ENCODE measurements at places on chromosomes 16 and 17.

GRCh38 chr16:27405546-27406451 is 3.8 kb downstream of the IL21R start:
- DNase-seq, result peak; percentile 50

GRCh38 chr16:4684763-4685162 is 8.6 kb upstream of the NUDT16L1 start:
- no peak for DNase-seq

GRCh38 chr17:17342242-17342945 is 39.2 kb downstream of the NT5M start:
- DNase-seq, result no peak

DNA sequence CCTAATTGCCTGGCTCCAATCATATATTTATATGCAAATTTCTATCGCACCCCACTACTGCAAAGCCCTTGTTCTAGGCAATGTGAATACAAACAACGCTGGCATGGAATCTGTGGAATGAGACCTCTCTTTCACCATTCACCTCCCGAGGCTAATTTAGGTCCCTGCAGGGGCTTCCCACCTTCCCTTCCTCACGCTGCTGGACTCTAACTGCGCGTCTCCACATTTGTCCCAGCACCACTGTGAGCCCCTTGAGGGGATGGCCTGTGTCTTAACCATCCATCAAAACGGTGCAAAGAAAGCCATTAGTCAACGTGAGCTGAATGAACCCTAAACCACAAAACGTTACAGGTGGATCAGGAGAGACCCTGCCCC is 1.6 kb downstream of the TMEM114 start:
- no peak for DNase-seq

DNA sequence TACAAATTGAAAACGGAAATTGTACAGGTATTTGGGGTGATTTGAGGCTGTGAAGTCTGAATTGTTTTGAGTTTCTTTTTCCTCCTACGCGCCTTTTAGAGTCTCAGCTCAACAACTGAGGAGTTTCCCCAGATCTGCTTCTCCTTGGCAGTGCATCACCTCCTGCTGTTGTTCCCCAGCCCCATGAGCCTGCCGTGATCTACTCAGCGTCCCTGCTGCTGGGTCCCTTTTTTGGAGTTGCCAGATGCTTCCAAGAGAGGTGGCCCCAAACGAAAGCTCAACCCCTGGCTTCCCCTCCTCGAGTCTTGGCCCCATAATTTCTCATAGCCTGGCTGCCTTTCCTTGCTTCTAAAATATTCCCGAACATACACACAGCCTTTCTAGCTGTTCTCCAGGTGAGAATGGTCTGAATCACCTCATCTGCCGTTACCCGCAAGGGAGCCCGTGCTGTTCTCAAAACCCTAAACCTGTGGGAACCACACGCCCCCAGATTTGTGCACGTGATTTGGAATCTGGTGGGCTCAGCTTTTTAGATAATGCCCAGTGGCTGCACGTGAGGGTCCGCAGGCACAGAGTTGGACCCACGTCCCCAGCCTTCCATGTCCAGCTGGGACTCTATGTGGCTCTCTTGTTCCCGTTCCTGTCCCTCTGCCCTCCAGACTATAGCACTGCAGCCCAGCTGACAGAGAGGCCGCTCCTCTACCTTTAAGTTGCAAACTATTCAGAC is 179.1 kb upstream of the CHMP6 start:
- DNase-seq, result no peak

- no peak for DNase-seq
These were observed 145.0 kb downstream of the RAB11FIP4 start for GRCh38 chr17:31536451-31536850.

DNA sequence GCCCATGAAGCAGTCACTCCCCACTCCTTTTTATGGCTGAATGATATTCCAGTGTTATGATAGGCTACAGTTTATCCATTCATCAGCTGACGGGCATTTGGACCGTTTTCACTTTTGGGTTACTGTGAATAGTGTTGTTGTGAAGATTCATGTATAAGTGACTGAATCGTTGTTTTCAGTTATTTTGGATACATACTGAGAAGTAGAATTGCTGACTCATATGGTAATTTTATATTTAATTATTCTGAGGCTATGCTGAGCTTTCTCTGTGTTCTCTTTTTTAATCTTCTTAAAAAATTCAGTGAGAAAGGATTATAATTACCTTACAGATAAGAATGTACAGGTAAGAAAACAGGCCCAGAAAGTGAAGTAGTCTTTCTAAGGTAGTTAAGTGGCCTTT is 117.9 kb upstream of the MPHOSPH6 start:
- no peak for DNase-seq

DNA sequence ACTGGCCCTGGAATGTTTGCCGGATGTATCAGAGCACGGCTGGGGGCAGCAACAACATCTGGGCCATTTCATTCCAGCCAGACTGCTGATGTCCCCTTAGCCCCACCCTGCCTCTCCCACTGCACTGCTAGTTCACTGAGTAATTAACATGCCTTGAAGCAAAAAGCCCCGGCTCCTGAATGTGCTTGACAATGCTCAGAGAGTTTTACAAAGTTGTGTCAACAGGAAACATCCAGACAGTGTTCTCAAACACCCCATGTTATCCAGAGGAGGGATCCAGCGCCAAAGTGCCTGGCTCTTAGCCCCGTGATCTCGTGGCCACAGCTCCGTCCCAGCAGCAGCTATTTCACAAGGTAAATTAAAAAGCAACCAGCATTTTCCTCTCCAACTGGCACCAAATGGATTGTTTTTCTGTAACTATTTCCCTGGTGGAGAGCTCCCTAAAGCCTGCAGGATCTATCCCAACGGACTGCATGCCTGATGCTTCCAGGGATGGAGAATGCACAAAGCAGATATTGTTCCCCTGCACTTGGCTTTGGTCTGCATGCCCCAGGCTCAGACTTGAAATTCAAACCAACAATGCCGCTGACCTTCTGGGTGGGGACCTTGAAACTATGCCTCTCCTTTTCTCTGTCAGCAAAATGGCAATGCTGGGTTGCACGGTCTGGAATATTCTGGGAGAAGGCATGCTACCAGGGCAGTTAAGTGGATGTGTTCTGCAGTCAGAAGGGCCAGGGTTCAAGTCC is 115.6 kb upstream of the CDH5 start:
- no peak for DNase-seq

GRCh38 chr17:9700754-9701476 is 55.6 kb downstream of the USP43 start:
- DNase-seq, result no peak

GRCh38 chr16:66844342-66845079 is at the start of gene CA7:
Gene CA7, plus strand, starts transcription at chr16:66844414. Its CDS starts 74 bp downstream, at chr16:66844488.
- DNase-seq, result no peak

DNA sequence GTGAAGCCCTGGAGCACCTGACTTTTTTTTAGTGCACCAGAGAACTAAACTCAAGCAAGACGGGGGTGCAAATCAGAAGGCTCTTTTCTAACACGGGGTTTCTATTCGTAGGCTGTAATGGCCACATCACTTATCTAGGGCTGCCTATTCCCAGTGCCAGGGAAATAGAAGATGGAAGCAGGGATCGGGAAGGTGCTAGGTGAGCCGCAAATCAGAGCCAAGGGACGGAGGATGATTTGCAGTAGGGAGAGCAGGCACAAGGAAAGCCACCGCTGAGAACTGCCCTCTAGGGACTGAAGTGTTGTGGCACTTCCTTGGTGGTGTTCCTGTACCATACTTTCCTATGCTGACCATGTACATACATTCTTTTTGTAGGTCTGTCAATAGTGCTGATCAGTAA is 7.8 kb upstream of the SLC46A1 start:
- no peak for DNase-seq

GRCh38 chr17:65170839-65171238 is 33.7 kb downstream of the RGS9 start:
- no peak for DNase-seq

GRCh38 chr17:39960524-39961041 is 2.2 kb upstream of the GSDMA start:
- DNase-seq, result no peak

DNA sequence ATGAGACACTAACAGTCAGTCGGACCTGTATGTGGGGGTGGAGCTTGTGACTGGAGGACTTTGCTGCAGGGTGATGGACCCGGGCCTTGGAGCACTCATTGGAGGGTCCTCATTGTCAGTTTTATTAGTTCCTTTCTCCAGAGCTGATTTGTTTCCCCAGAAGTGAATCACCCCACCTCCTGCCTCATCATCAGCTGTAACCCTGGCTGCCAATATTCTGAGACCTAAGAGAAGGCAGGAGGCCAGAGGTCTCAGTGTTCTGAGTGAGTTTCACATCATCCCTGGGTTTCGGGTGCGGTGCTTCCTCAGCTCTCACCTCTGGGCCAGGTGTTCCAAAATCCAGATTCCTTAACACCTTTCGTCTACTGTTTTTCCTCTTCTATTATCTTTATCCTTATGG is 49.9 kb upstream of the KIFC3 start:
- no peak for DNase-seq

DNA sequence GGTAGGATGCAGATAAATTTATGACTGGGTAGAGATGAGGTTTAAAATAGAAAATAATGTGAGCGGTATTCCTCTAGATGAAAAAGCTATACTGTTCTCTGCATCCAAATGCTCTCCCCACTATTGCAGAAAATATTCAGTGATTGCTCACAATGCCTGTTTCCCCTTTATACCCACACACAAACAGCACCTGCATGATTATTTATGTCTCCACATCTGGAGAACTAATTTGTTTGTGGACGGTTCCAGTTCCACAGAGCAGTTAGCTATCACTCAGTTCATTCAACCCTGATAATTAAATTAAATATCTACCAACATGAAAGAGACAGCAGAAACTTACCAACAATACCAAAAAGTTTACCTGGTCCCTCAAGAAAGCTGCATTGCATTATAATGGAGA is 800.0 kb downstream of the CDH11 start:
- no peak for DNase-seq

GRCh38 chr17:72063756-72064450 is 56.9 kb upstream of the SOX9 start:
- no peak for DNase-seq

GRCh38 chr17:30519707-30520106 is 42.5 kb downstream of the GOSR1 start:
- no peak for DNase-seq

- DNase-seq, result no peak
These were observed 44.8 kb downstream of the CDH3 start for GRCh38 chr16:68689921-68690320.

GRCh38 chr17:1967213-1967612 is 57.9 kb downstream of the RTN4RL1 start:
- no peak for DNase-seq

DNA sequence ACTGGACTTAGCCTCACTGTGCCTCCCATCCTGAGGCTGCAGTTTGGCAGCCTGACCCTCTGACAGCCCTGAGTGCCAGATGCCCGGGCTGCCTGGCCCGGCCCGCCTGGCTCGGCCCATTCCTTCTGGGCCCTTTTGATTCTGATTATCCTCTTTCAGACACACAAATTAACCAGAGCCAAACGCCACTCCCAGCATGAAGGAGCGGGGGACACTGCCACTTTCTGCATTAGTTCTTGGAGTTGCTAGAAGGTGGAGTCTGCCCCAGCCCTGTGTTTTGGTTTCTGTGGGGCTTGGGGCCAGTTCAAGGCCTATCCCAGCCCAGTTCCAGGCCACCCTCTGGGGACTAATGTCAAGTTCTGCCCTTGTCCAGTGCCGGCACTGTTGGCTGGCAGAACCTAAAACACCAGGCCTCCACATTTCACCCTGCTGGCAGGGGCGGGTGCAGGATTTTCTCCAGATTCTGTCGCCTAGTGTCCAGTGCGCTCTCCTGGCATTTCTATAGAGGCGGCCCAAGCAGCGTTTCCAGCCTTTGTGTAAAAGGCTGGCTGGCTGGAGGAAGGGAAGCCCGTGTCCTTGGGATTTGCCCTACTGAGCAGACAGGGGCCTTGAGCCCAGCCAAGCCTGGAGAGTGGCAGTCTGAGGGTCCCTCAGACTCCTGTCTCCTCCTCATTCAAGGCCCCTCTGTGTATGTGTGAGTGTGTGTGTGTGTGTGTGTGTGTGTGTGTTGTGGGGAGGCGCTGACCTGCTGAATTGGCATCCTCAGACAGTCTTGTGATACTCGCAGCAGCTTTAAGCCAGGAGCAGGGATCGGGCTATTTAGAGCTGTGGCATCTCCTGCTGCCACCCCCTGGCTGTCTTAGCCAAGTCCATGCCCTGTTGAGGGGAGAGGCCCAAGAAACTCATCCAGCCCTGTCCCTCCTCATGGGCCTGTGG is 21.4 kb downstream of the PLCD3 start:
- no peak for DNase-seq

DNA sequence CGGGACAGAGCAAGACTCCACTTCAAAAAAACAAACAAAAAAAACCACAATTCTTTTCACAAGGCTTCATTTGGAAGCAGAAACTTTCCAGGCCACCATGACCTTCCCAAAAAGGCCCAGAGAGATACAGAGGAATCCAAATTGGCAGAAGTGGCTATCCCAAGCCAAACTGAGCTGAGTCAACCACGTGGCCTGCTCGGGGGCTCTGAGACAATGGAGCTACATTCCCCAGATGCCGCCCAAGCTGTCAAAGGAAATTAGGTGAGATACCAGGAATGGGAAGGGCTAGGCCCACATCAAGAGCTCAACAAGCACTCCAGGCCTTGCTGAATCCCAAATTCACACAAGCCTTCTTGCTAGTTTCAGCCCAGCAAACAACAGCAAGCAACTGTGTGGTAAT is 5.7 kb upstream of the EXOSC6 start:
- no peak for DNase-seq

DNA sequence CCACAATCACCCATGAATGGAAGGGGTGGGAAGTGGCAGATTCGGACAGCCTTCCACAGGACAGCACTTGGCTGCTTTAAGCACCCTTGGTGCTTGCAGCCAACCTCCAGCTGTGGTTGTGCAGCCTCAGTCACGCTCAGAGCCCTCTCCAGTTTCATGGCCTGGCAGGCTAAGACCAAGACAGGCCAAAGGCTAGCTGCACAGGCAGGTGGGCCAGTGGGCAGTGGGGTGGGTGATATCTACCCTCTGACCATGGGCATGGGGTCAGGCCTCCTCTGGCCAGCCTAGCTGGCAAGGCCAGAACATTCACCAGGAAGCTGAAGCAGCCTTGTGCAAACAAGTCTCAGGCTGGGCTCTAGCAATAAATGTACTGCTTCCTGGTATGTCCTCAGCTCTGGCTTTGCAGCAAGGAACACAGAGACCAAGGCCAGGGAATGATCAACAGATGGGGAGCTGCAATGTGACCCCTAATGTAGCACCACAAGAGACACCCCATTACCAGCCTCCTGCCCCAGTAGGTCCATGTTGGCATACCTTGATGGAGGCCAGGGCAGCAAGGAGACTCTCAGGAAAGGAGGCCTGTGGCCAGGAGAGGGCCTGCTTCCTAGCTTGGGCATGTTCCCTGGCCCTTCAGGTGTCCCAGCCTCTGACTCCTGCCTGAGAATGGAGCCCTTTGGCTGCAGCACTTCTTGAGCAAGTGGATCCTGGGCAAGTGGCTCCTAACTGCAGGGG is 20.9 kb downstream of the HSD11B2 start:
- no peak for DNase-seq
